ENCODE measurements at places on chromosomes 3 and 15. TPM values are rescaled to one million over a fixed set of nuclear protein-coding genes. Genes with fewer than 3 reads are reported as not detected.

NXPE3 gene
- total RNA-seq: 48.0 TPM

RHOA gene
- total RNA-seq: 266 TPM

CHDH gene
- total RNA-seq: 12.7 TPM

NAA80 gene
- total RNA-seq: 6.7 TPM

CXCR6 gene
- total RNA-seq: 0.59 TPM

PSTPIP1 gene
- total RNA-seq: 2.4 TPM

P2RY14 gene
- 4.4 TPM for total RNA-seq

NSMCE3 gene
- 6.8 TPM for total RNA-seq

Data from left ventricle myocardium superior (tissue), 1 donor.